Heart left ventricle (tissue), 16 donors: ENCODE measurements at places on chromosomes 4 and X. TPM values are rescaled to one million over a fixed set of nuclear protein-coding genes. Genes with fewer than 3 reads are reported as not detected.

DNA sequence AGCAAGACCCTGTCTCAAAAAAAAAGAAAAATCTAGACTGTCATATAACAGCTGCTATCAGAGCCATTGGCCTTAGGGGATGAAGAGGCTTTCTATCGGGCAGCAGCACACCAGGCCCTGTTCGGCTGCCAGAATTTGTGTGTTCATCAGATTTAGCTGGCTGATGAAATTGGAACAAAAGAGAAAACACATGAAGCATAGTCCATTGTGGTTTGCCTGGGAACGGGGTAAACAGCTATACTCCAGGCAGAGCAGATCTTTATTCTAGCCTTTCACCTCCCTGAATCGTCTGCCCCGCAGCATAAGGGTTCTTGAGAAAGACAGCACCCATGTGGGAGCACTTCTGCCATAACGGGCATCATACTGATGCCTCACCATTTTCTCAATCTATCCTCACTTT, 11.6 kb downstream of the TKTL1 start:
- no peak for DNase-seq

- no peak for DNase-seq
These were observed 224.4 kb upstream of the GALNTL6 start for GRCh38 chr4:171588764-171589163.

DNA sequence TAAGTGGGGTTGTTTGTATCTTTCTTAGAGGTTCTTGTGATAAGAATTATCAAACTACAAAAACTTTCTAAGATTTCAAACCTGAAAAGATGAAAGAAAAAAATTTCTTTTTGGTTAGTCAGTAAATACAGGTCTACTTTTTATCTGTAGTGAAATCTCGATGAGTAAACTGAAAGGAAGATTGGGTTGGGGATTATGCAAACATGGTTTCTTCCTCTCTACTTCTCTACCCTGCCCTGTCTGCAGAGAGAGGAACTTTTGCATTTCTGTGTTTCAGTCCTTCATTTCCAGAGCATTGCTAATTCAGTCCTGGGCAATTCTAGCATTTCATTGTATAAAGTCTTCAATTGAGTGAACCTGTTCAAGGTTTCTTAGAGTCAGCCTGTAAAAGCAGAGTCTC, 51.6 kb upstream of the IL2 start:
- no peak for DNase-seq

- no peak for DNase-seq
These were observed 217.5 kb downstream of the DHRSX start for GRCh38 chrX:2283111-2283859.

DNA sequence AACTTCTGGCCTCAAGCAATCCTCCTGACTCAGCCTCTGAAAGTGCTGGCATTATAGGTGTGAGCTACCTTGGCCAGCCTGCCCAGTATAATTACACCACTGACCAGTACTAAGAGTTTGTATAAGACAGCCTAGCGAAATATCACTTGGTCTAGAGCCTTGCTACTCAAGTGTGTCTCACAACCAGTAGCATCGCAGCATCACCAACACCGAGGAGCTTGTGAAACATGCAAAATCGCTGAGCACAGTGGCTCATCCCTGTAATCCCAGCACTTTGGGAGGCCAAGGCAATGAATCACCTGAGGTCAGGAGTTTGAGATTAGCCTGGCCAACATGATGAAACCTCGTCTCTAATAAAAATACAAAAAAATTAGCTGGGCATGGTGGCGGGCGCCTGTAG, 102.0 kb upstream of the GATB start:
- DNase-seq = no peak

DNA sequence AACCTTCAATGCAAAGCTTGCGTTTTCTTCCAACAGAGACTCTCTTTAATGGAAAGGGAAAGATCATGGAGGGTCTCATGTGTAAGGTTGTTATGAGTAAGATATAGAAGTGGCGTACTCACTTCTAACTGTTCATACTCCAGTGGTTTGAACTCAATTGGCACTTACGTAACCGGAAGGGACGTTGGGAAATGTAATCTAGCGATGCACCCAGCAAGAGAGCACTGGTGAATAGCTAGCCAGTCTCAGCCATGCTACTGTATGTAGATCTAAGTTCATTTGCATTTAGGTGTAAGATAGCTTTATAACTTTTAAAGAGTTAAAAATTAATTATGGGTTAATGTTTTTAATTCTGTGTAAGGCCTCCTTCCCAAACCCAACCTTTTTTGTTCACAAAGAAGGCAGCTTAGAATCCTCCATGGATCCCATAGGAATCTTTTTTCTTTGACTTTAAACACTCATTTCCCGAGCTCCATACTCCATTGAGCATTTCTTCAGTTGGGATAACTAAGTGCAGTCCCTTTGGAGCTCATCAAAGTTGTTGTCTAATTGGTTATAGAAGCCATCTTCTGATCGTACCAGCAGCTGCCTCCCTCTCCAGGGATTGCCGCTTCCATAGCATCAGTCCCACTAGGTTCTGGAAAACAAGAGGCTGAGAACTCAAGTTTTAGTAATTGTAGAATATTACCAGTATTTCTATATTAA, 191.1 kb downstream of the RAPGEF2 start:
- DNase-seq = no peak

GRCh38 chrX:108022491-108023089, 22.3 kb upstream of the VSIG1 start:
- no peak for DNase-seq

DNA sequence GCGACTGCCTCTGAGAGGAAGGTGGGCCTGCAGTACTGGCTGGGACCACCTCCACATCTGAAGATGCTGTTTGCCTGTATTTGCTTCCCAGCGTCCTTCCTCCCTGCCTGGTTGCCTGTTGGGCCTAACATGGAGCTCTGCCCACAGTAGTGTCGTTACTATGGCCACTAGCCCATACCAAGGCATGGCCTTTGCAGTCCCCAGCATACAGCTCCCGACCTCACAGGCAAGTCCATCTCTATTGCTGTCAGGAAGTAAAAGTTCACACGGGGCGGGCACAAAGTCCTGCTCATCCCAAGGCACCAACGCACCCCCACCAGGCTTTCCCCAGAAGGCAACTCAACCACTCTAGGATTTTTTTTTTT, 71.6 kb downstream of the MAML3 start:
- DNase-seq = no peak

- no peak for DNase-seq
These were observed 45.6 kb upstream of the CCSER1 start for GRCh38 chr4:90081432-90082144.

DNA sequence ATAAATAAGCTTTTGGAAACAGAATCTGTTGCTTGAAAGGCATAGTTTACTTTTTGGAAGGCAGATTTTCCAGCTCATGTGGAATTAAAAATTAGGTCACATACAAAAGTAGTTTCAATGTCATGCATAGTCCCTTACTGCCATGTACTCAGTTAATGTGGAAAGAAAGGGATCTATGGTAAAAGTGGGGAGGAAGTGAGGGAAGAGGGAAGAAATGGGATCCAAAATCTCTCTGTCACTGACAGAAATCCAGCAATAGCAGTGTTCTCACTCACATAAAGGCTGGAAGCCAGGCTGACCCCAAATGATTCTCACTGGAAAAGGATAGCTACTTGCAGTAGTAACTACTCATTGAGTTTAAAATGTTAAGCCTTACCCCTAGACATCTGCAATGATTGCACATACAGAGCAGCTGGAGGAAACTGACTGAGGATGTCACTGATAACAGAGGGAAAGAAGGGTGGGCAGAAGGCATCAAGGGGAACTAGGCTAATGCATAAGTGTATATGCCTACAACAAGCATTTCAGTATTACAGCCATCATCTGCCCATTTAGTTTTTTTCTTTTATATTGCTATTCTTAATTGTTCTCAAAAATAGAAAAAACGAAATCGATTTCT, 445.6 kb downstream of the FAT4 start:
- no peak for DNase-seq

DNA sequence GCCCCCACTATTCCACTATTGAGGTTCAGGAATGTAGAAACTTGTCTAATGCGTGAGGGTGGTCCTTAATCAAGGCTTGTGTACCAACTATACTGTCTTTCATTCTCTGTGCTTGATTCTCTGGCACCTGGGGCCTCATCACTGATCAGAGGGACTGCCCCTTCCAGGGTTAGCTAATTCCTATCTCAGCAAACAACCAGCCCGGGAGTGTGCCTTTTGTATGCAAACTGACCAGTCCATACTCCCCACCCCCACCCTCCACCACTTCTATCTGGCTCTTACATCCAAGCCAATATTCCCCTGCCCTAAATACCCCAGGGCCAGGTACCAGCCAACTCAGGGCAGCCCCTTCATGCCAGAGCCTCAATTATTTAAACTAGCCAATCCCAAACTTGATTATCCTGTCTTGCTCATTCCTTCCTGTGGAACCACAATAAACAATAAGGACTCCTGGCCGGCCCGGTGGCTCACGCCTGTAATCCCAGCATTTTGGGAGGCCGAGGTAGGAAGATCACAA, 59.3 kb downstream of the FTHL17 start:
- no peak for DNase-seq

- no peak for DNase-seq
These were observed 205.0 kb upstream of the TECRL start for GRCh38 chr4:64614276-64614675.

DNA sequence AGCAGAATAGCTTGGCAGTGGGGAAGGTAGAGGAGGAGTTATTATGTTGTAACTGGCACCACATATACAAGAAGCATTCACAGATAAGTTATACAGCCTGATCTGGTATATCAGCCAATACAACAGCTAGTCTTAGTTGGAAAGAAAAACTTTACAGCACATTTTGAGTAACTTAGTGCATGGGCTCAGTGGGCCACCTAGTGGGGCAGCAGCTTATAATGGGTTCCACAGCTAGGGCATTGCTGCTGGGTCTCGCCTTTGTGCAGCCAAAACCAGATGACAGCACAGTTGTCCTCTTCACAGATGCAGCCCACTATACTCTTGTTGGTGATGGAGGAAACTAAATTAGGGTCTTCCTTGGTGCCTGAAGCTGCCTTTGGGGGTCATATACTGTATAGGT, 448.1 kb upstream of the RASGEF1B start:
- no peak for DNase-seq

- no peak for DNase-seq
These were observed 111.3 kb downstream of the ARHGAP10 start for GRCh38 chr4:147843162-147843561.

DNA sequence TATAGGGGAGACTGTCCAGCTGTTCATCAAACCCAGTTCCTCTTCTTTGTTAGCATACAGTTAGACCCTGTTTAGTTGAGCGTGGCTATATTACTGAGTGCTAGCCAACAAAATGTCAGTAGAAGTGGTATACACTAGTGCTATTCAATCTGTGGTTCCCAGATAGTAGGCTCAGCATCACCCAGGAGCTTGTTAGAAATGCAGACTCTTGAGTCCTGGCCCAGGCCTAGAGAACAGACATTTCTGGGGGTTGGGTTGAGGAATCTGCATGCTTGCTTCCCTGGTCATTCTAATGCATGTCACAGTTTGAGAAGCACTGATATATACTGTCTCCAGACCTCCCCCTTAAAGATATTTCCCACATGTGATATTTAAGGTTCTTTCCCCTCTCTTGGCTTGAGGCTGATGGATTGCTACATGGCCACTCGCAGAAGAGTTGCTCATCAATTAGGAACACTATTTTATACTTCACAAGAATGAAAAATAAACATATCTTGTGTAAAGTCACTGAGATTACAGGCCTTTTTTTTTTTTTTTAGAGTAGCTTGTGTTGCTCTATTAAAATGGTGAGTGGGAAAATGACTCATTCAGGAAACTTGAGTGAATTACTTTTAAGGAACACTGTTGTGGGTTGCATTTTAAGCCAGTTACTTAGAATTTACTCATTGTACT, 289.0 kb downstream of the STIM2 start:
- DNase-seq = no peak

DNA sequence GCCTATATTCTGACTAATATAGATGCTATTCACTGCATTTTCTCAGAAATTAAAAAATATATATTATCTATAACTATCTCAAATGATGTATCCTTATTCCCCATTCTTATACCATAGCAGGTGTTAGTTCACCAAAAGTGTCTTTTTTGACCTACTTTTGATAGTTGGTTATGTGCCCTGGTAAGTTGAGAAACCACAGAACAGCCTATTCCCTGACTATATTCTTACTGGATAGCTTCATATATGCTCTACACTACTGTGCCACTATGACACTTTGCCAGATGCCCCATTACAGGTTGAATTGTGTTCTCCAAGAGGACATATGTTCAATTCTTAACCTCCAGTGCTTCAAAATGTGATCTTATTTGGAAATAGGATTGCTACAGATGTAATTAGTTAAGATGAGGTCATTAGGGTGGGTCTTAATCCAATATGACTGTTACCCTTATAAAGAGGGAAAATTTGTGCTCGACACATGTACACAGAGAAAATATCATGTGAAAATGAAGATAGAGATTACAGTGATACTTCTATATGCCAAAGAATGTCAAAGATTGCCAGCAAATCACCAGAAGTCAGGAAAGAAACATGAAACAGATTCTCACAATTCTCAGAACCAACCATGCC, 76.1 kb downstream of the LRBA start:
- no peak for DNase-seq

GRCh38 chr4:73438582-73439215, 2.7 kb downstream of the AFP start:
- no peak for DNase-seq

DNA sequence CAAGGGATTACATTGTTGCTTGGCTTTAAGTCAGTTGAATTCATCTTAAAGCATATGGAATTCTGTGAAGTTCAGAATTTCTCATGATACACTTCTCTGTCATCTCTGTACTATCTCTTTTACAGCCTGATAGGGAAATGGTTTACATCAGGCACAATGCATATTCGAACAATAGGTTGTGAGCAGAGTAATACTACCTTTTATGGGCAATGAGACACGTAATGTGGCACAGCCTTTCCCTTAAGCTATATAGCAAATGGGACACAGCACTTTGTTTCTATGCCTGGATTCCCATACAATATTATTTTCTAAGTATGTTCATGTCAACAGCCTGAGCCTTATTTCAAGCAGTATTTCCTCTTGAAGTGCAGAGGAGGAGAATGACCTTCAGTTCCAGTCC, 58.4 kb downstream of the SYNPO2 start:
- DNase-seq = no peak

GRCh38 chrX:41133551-41133950, 48.3 kb downstream of the USP9X start:
- no peak for DNase-seq

- no peak for DNase-seq
These were observed 607.5 kb downstream of the PACRGL start for GRCh38 chr4:21307709-21308108.

GRCh38 chr4:182808673-182809416, 108.3 kb downstream of the DCTD start:
- DNase-seq = no peak

TNIP3 gene
- not detected for total RNA-seq

HPSE gene
- 0.65 TPM for total RNA-seq

CDX4 gene
- total RNA-seq = not detected

BTC gene
- total RNA-seq = 0.44 TPM

RAB9A gene
- total RNA-seq = 21.7 TPM

RBMX2 gene
- total RNA-seq = 10.6 TPM

RNF175 gene
- total RNA-seq = 0.44 TPM

NR3C2 gene
- total RNA-seq = 26.5 TPM

GUCY1B1 gene
- 28.6 TPM for total RNA-seq

SMIM31 gene
- not detected for total RNA-seq
